ENCODE measurements at places on chromosomes 11 and 22.

DNA sequence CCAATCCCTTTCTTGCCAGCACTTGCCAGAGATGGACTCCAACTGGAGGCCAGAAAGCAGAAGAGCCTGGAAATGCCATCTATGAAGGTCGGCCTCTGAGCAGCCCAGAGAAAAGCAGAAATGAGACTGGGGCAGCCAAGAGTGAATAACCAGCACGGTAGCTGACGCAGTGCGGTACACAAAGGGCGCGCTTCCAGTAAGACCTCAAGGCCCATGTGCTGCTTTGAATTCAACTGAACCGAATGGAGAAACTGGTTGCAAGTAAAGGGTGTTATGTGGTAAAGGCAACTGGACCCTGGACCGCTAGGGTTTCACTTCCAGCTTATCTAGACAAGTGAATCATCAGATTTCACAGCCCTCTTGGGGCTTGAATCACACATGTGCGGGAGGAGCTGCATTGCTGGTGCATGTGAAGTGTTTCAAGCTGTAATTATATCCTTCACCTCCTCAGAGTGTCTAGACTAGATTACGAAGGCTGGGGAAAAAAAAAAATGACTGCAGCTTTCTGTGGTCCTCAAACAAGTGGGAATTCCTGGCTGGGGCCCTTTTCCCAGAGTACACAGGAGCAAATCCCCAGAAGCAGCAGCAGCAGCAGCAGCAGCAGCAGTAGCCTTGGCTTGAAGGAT, 128.9 kb downstream of the CCDC34 start:
- DNase-seq: no peak

- no peak for DNase-seq
Observed at GRCh38 chr22:30150212-30150611, 69.9 kb downstream of the HORMAD2 start.

- no peak for DNase-seq
Observed at GRCh38 chr22:45638197-45638596, 33.4 kb upstream of the ATXN10 start.

GRCh38 chr11:131025020-131025419, 108.7 kb upstream of the SNX19 start:
- DNase-seq: peak; percentile 12

- DNase-seq: no peak
Observed at GRCh38 chr11:127859941-127860354, 727.4 kb downstream of the ETS1 start.

DNA sequence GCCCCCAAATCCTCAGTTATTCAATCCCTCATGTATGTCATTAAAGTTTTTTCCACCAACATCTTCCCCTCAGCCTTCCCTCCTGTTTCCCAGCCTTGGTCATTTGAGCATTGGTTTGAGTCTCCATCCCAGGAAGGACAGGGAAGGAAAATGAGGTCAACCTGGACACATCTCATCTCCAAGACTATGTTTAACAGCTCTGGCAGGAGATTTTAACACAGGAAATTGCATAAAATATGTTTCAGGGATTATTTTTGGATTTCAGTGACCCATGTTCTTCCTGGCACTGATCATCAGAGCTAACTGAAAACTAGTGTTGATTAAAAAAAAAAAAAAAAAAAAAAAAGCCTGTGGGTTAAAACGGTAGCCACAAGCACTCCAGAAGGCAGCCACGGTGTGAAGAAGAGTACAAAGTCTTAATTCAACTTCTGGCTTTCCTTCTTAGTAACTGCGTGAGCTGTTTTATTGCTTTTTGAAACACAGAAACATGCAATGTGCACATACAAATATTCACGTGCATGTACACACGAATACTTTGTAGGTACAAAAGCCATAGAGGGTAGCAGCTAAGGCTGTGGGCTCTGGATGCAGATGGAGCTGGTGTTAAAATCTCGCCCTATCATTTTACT, 164.4 kb upstream of the DDI1 start:
- no peak for DNase-seq

DNA sequence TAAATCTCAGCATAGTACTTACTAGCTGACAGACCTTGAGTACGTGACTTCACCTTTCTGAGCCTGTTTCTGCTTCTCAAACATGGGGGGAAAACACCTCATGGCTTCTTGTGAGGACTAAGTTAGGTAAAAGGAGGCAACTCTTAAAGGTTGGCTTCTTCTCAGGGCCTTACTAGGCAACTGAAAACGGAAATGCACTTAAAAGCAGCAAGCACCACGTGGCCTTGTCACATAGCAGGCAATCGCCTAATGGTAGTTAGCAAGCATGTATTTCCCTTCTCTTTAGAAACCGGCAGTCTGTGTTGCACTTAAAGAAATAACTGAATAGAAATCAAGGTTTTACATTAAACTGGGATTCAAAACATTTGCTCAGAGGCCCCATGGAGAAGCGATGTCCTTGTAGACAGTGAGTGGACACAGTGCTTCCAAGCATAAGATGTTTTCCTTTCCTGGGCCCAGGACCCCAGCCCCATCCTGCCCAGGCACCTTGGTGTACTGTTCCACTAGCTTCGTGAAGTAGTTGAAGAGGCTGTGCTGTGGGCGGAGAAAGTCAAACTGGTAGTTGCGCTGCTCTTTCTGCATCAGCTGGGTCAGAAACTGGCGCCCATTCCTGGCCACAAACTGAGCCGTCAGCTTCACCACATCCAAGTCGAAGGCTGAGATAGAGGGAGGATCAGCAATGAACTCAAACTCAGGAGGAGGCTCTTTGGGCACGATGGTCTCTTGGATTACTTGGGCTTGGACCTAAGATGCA, 12.1 kb downstream of the SF3A1 start:
- DNase-seq: no peak

All from endothelial cell (in vitro differentiated cells).